ENCODE measurements at places on chromosomes 4 and X. TPM values are rescaled to one million over a fixed set of nuclear protein-coding genes. Genes with fewer than 3 reads are reported as not detected.

BEX2 gene
- 2.7 TPM for polyA plus RNA-seq

USP17L18 gene
- not detected for polyA plus RNA-seq

KCTD8 gene
- polyA plus RNA-seq: 0.68 TPM

MAGEA2 gene
- not detected for polyA plus RNA-seq

FANCB gene
- polyA plus RNA-seq: 0.40 TPM

HPSE gene
- polyA plus RNA-seq: 0.08 TPM

CORIN gene
- polyA plus RNA-seq: 1.3 TPM

CXorf49 gene
- polyA plus RNA-seq: not detected

RXFP1 gene
- polyA plus RNA-seq: not detected

SCRG1 gene
- polyA plus RNA-seq: 0.03 TPM

DMD gene
- polyA plus RNA-seq: 23.8 TPM

SYP gene
- 0.76 TPM for polyA plus RNA-seq

TMEM154 gene
- 0.06 TPM for polyA plus RNA-seq

PLS3 gene
- polyA plus RNA-seq: 12.9 TPM

IL21 gene
- polyA plus RNA-seq: 0.04 TPM

TCEAL2 gene
- polyA plus RNA-seq: 0.22 TPM

ODAPH gene
- polyA plus RNA-seq: 0.04 TPM

PABPC1L2A gene
- polyA plus RNA-seq: not detected

SLC6A14 gene
- polyA plus RNA-seq: 0.01 TPM

SLC9B1 gene
- 1.4 TPM for polyA plus RNA-seq

NAP1L5 gene
- 1.2 TPM for polyA plus RNA-seq

AREG gene
- 0.29 TPM for polyA plus RNA-seq

TLR3 gene
- polyA plus RNA-seq: 0.49 TPM

P2RY10 gene
- polyA plus RNA-seq: 0.04 TPM

AGA gene
- polyA plus RNA-seq: 3.5 TPM

BEX5 gene
- 0.19 TPM for polyA plus RNA-seq

SOD3 gene
- polyA plus RNA-seq: 1.5 TPM

LRAT gene
- not detected for polyA plus RNA-seq

GPR82 gene
- polyA plus RNA-seq: 0.03 TPM

BST1 gene
- polyA plus RNA-seq: 1.5 TPM

PRR27 gene
- not detected for polyA plus RNA-seq

TRPC5OS gene
- not detected for polyA plus RNA-seq

FAM9C gene
- polyA plus RNA-seq: not detected

ANXA3 gene
- polyA plus RNA-seq: 22.2 TPM

NXF2B gene
- polyA plus RNA-seq: not detected

ETDA gene
- not detected for polyA plus RNA-seq

GPRASP2 gene
- polyA plus RNA-seq: 0.89 TPM
